Activated CD8-positive, alpha-beta memory T cell treated with anti-CD3 and anti-CD28 coated beads for 4 hours (primary cell): ENCODE measurements at places on chromosomes 12 and 14.

DNA sequence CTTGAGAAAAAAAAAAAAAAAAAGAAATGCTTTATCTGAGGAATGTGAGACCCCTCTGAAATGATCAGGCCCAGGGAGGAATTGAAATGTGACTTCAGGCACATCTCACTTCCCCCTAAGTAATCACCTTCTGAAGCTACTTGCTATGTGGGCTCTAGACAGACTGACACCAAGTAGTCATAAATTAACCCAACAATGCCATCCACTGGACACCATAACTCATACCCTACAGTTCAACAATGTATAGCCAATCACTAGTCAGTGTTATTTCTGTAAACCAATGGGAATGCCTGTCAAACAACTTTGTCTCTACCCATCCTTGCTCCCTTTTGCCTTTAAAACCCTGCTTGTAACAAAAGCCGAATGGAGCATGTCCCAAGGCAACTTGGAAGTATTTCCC is 182.7 kb upstream of the TMPO start:
- DNase-seq = no peak

- no peak for DNase-seq
Observed at GRCh38 chr12:132222096-132222807, 78.0 kb downstream of the NOC4L start.

GRCh38 chr14:105914738-105915385 is 388.5 kb downstream of the TMEM121 start:
- no peak for DNase-seq

- no peak for DNase-seq
Observed at GRCh38 chr12:14589169-14590004, 21.7 kb upstream of the PLBD1 start.

- no peak for DNase-seq
Observed at GRCh38 chr14:99872786-99873440, 79.7 kb downstream of the EML1 start.

DNA sequence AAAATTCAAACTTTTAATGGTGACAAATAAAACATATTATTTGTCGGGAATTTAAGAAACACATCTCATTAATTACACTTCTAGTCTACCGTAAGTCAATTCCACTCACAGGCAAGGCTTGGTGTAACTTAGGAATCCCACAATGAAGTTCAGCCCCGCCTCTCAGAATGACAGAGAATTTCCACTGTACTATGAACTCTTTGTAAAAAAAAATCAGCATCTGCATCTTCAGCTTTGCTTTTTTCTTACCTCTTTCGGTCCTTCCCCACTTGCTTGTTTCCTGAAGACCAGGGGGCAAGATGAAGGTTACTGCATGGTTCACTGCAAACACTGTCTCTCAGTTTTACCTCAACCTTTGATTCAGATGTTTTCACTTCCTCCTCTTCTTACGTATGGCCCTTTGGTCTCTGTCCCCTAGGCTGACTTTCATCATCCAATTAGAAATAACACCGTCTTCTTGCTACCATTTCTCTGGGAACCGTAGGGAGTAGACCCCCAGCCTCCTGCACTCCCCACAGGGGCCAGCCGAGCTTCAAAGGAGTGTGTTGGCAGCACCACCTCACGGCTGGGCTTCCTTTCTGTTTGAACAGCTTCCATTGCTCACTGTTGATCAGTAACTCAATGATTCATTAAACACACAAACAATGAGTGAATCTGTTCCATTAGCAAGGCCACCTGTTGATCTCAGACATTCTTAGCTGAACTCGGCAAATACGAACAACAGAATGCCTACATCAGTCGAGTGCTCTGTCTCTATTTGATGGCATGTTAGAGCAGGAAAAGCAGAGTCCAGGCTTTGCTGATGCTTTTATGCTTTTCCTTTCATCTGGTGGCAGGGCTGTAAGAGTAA is 343.0 kb downstream of the BMP4 start:
- DNase-seq = no peak

DNA sequence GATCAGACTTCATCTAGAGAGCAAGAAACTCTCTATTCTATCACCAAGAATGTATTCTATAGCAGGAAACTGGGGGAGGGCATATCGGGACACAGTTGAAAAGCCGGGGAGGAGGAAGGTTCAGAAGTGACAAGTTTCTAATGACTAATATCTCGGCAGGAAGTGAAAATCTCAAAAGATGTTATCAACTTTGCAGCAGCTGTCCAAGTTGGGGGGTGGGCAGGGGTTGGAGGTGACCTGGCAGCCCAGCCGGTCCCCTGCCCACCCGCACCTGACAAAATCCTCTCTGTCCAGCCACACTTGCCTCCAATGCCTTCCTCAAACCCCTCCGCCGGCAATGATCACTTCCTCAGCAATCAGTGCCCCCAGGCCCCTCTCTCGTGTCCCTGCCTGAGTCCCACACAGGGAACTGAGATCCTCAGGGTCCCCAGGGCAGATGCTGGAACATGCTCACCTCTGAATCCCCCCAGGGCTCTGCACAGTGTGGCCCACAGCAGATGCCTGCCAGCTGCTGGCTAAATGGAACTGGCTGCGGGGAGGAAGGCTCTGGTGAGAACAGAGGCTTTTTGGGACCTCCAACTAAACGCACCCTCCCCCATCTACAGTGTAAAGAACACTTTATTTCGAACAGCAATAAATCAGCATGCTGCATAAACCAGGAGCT is 43.9 kb downstream of the CCDC88C start:
- no peak for DNase-seq

- no peak for DNase-seq
Observed at GRCh38 chr12:101942250-101942605, 64.8 kb downstream of the DRAM1 start.

DNA sequence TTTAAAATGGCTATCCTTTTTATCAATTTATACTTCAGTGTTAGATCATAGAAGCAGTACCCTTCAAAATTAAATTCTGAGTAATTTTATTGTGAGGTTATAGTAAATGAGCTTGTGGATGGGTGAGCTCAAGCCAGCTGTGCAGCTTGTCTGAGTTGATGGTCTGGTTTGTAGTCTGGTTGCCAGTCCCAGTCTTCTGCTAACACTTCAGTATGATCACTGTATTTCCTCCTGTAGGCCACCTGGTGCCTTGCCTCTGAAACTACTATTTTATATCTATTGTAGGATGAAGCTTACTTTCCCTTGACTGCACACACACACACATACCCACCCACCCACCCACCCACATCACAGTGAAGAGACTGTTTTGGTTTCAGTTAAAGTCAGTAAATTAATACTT is 496.4 kb downstream of the PCNX1 start:
- no peak for DNase-seq

DNA sequence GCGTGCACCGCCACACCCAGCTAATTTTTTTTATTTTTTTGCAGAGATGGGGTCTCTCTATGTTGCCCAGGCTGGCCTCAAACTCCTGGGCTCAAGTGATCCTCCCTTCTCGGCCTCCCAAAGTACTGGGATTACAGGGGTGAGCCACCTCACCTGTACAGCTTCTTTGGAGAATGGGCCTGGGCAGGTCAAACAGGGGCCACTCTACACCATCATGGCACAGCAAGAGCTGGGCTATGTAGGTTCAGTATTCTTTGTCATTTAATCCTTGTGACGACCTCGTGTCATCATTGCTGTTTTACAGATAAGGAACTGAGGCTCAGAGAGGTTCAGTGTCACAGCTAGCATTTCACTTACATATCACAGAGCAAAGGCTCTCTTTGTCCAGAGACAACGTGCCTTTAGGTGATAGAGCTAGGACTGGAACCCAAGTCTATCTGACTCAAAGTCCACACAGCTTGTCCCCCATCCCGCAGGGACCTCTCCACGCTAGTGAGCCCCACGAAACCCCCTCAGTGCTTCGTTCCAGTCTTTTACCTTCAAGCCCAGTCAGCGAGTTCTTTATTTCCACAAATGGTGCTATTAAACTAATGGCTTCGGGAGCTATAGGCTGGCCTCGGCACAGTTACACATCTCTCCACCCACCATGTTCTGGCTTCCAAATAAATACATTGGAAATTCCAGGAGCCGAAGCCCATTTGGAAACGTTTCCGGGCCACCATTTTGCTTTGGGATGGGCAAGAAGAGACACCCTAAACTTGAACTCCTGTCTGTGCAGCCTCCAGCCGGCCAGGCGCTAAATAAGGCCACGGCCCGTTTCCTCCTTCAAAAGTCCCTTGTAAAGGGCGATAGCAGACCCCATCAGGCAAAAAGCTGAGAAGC is 660 bp upstream of the MAP1LC3B2 start:
- DNase-seq = no peak

- DNase-seq = no peak
Observed at GRCh38 chr14:65937079-65937959, 524.8 kb downstream of the FUT8 start.

GRCh38 chr12:119668324-119668841 is 450 bp downstream of the PRKAB1 start:
- no peak for DNase-seq

DNA sequence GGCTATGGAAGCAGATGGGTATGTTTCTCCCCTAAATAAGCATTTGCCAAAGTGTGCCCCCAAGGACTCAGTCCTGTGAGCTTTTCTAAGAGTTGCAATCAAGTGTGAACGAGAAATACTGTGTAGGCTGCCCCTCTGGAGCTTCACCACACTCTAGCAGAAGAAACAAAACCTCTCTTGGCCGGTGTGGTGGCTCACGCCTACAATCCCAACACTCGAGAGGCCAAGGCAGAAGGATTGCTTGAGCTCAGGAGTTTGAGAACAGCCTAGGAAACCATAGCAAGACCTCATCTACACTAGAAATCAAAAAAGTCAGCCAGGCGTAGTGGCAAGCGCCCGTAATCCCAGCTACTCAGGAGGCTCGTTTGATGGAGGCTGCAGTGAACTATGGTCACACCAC is 9.8 kb downstream of the VPS37B start:
- DNase-seq = no peak

- no peak for DNase-seq
Observed at GRCh38 chr14:42224053-42224888, 617.6 kb downstream of the LRFN5 start.

- DNase-seq = no peak
Observed at GRCh38 chr14:99440278-99440677, 40.4 kb downstream of the SETD3 start.

DNA sequence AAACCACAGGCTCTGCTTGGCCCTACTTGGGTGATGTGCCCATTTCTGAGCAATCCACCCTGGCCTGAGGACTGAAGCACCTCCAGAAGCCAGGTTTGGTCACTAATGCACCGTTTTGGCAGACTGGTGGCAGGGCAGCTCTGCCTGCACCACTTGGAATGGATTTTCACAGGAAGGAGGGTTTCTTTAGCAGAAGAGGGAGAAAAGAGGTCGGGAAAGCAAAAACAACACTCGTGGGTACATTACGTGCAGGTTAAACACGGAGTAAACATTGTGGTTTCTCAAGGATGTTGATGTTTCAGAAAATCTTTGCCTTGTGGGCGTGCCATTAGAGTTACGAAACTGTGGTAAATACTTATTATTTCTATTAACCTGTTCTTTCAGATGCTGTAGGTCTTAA is 70.8 kb downstream of the KCNA5 start:
- no peak for DNase-seq

DNA sequence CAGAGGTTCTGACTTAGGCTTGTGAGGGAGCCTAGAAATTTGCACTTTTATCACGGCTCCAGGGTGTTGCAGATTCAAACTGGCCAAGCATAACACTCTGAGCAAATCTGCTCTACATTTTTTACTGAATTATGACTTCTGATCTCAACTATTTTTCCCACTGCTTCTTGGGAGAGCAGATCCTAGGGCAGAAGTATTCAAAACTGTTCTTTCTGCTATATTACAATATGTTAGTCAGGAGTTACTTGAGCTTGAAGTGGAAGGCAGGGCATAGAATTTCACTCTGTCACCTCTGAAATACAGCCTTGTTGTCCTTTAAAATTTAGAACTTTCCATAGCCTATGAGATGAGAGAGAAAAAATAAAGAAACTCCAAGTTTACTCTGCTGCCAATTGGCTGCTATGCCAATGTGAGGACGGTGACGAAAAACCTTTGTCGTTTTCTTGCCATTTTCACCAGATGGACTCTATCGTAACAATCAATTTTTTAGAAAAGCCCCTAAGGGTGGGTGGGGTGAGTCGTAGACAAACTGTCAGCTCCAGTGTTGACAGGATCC is 16.4 kb upstream of the KERA start:
- no peak for DNase-seq

DNA sequence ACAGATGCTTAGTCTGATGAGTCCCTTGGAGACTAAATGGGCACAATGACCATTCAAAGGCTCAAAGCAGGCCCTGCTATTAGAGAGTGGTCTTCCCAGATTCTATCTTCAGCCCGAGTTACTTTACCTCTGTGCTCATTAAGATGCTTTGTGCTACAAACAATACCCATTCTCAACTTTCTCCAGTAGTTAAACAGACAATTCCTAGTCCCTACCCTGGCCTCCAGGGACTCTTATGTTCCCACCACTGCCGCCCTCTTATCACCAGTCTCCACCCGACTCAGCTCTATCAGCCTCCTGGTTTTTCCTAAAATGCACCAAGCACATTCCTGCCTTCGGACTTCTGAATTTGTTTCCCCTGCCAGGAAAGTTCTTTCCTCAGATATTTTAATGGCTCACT is 25.6 kb upstream of the GPHB5 start:
- DNase-seq = no peak

DNA sequence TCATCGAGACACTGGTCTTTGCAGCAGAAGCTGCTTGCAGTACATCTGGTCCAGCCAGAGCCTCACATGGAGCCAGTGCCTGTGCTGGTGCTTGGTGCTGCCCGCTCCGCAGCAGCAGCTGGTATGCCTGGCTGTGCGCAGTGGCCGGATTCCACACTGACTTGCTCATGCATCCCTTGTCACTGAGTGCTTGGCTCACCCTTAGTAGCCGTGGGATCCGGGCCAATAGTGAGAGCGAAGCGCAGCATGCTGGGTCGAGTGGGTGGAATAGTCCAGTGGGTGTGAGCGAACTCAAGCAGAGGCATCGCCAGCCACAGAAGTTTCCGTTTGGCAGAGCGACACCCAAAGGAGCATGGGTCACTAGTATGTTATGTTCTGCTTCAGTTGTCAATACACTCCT is 10.1 kb upstream of the FBXO33 start:
- DNase-seq = no peak

GRCh38 chr14:69753860-69754259 is 13.1 kb upstream of the SRSF5 start:
- DNase-seq = no peak

DNA sequence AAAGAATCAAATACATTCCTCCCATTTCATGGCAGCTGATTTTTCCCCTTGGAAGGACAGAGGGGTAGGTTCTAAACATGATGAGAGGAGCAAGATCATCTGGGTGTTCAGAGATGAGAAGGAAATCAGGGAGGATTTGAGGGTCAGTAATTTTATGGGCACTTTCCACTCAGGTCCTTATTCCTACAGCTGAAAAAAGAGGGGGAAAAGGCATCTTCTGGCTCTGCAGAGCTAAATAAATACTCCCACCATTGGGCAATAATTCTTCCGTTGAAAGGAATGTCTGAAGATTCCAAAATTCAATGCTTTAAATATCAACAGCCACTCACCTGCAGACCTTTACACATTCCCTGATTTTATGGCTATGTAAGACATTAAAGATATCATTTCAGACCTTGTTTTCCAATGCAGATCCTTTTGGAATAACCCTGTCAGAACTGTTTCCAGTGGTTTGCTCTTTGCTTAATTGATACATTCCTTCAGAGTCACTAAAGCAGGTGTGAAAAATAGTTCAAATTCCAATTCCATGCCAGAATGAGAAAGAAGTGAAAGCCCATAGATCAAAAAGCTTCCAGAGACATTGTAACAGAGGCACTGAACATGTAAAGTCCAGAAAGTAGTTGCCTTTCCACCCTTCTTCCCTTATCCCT is 233.3 kb upstream of the KRR1 start:
- DNase-seq = no peak

GRCh38 chr14:103512701-103513611 is 9.7 kb downstream of the CKB start:
- no peak for DNase-seq
